ENCODE measurements at places on chromosomes 11 and 22.
A peak's percentile ranks its signal among the peaks of the same experiment; 100 is the strongest.

GRCh38 chr22:18035751-18036150 lies 11.4 kb upstream of the MICAL3 start:
- no peak for DNase-seq

DNA sequence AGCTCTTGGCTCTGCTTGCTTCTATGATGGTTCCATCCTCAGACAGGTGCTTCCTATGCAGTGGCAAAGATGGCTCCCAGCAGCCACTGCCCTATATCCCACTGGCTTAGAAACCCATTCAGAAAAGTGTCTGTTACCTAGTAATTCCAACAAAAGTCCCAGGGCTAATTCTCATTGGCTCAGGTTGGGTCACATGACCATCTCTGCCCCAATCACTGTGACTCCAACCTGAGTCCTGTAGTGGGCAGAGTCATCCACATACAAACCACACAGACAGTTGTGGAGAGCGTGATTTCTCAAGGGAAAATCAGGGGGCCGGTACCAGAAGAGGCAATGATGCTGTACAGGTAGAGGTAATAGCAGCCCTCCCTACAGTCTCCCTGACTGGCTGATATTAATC lies 67.5 kb downstream of the LHFPL7 start:
- DNase-seq: no peak

- DNase-seq: no peak
Measured at GRCh38 chr11:3615998-3616397, 25.8 kb downstream of the ART5 start.

DNA sequence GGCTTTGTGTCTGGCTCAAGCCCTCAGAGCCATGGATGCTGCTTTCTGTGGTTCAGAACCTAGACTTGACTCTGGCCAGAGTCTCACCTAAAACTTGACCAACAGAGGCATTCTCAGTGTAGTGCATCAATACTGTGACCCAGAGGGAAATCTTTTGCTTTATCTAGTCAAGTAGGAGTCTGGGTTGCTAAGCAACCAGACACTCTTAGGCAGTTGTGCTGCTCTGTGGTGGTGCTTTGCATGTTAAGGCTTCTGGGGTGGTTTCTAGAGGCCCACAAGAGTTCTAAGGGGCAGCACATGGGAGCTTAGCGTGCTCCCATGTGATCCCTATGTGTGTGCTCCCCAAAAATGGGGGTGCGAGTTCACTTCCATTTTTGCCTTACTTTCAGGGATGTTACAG lies 224.6 kb upstream of the PLET1 start:
- no peak for DNase-seq

DNA sequence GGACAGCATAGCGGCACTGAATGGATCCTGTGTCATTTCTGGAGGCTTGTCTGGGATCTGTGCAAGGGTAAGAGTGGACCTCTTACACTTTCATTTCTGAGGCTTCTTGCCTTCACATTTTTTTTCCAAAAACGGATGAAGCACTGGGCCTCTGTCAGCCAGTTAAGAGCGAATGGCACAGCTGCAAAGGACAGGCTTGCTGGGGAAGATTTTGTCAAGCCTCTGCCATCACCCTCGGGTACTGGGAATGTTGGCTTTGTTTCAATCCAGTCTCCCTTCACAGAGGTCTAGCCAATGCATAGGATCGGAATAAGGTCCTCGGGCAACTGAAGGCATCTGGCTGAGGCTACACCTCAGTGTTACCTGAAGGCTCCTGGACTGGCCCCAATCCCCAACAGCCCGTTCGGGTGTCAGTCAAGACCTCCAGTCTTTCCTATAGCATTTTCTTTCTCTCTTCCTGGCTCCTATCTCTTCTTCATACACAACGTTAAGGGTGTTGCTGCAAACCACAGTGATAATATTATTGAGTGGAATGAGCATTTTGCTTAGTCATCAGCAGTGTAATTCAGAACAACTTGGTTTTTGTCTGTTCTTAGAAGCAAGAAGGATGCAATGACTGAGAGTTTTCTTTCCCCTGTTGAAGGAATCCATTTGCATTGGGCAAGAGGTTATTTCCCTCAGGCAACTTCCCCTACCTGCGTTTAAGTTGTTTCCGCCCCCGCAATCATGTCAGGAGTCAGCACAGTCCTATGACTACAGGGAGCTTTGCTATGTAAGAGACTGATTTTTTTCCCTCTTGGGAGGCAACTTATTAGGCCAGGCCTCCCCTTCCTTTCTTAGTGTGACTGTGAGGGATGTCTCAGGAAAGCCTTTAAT lies 22.8 kb downstream of the NPAT start:
- peak; percentile 75 for DNase-seq

DNA sequence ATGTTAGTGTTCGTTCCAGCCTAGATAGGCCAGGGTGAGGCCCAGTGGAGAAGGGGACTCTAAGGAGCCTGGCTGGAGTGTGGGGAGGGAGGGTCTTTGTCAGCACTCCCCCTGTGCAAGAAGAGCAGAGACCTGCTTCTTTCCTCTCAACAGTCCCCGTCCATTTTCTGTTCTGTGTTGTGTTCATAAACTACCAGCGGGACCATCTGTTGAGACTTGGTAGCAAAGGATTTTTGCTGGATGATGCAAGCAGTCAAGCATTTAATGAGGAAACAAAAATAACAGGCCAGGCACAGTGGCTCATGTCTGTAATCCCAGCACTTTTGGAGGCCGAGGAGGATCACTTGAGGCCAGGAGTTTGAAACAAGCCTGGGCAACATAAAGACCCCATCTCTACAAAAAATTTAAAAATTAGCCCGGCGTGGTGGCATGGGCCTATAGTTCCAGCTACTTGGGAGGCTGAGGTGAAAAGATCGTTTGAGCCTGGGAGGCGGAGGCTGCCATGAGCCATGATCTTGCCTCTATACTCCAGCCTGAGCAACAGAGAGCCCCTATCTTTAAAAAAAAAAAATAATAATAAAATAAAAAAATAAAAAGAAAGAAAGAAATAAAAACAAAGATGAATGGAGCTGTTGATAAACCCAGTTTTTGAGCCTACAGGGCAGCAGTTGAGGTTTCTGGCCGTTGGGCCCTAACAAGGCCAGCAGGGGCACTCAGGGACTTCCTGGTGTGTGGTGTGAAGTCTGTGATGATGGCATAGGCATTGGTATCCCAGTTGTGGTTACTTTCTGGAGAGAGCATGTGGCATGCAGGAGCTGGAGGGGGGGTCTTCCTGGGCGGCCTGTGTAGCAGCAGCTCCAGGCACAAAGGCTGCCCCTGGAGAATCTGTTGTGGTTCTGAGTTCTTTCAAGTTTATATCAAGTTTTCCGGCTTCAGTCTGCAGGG lies 1.7 kb upstream of the TXNRD2 start:
- peak; percentile 8 for DNase-seq

GRCh38 chr11:19200410-19201201 lies 1.2 kb downstream of the CSRP3 start:
- DNase-seq: no peak

DNA sequence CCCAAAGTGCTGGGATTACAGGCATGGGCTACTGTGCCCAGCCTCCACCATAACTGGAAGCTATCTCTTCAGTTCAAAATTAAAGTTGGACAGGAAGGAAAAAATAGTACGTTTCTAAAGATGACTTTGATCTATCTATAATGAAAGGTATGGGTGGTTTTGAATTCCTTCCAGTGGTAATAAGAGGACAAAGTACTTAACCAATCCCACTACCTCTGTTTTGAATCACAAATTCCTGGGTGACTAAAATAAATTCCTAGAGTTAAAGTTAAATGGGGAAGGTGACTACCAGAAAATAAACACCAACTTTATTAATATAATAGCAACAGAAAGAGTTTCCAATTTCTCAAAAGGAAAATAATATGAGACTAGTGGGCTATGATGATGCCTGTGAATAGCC lies 9.1 kb downstream of the PHF5A start:
- DNase-seq: no peak

- DNase-seq: no peak
Measured at GRCh38 chr11:60942970-60943565, 8.9 kb downstream of the SLC15A3 start.

DNA sequence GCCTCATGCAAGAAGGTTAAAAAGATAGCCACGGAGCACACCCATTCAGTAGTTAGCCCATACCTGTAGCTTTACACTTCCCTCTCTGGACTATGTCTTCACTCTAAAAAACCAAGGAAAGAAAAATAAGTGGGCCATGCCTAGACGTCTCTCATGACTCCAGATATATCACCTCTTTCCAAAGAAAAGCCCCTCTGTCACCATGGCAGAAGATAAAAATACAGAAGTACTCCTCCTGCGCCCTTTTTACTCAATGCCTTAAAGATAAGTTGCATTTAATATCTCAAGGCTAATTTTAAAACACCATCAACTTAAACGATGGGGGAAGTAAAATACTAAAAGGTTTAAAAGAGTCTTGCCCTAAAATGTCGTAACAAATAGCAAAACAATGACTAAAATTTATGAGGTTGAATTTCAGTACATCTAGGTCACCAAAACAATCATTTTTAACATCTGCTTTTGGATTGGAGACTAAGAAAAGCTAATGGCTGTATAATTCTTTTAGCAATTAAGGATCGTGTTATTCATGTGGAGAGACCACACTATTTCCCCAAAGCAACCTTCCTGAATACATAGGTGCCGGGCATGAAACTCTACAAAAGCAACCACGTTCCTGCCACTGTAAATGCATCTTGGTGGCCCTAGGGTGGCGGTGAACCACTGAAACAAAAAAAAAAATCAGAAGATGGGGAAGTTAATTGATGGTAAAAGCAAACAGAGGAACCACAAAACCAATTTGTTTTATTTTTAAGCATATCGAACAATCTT lies 46.0 kb downstream of the CELF1 start:
- no peak for DNase-seq

- DNase-seq: peak; percentile 79
Measured at GRCh38 chr11:9003573-9004182, at the start of gene NRIP3. Gene NRIP3, minus strand, starts transcription at chr11:9004001. Its CDS starts 66 bp downstream, at chr11:9003935.

DNA sequence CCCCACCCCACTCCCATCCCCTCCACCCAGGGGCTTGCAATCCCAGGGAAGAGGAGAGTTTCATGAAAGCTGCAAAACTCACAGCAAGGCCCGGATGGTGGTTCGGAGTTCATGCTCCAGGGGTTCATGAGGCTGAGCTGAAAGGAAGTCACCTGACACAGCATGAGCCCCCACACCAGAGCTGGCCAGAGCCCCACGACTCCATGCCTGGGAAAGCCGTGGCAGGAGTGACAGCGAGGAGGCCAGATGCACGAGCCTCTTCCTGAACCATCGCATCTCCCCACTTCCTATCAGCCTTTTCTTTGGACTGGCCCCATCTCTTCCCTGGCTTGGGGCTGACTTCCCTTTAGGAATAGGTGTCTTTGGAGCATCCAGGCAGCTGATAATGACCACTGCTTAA lies 105.8 kb downstream of the ABTB2 start:
- no peak for DNase-seq

GRCh38 chr22:37425800-37426705 lies 1.2 kb downstream of the ELFN2 start:
- DNase-seq: no peak

DNA sequence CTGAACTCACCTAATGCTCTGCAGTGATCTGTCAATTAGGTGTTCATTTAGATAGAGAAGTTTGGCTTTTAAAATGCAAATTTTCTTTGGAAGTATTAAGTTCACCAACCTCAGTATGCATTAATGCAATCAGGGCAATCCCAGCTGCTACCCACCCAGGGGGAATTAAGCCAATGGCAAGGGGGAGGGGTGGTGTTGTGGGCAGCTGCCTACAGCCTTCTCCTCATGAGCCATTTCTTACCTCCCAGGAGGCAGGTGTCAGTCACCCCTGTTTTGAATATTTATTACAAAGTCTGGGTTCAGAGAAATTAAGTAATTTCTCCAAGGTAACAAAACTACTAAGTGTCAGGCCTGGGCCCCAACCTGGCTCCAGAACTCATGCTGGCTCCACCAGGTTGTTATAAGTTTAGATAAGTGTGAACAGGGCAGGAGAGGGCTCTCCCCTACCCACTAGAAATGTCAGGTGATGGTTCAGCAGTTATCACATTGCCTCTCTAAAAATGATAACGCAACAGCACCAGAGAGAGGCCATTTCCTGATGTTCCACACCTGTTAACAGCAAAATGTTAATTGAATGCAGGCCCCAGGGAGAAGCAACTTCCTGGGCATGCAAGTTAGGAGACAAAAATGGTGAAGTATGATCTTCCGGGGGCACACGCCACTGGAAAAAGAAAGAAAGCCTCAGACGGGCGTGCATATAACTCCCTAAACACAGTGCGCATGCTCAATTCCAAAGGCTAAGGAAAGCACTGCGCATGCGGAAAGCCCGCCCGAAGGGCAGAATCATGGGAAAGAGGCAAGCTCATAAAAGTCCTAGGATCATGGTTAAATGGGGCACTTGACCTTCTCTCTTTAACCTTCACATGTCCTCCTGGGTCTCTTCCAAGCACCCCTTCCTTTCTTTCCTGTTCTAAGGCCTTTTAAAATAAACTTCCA lies 35.4 kb upstream of the GNAZ start:
- DNase-seq: no peak

DNA sequence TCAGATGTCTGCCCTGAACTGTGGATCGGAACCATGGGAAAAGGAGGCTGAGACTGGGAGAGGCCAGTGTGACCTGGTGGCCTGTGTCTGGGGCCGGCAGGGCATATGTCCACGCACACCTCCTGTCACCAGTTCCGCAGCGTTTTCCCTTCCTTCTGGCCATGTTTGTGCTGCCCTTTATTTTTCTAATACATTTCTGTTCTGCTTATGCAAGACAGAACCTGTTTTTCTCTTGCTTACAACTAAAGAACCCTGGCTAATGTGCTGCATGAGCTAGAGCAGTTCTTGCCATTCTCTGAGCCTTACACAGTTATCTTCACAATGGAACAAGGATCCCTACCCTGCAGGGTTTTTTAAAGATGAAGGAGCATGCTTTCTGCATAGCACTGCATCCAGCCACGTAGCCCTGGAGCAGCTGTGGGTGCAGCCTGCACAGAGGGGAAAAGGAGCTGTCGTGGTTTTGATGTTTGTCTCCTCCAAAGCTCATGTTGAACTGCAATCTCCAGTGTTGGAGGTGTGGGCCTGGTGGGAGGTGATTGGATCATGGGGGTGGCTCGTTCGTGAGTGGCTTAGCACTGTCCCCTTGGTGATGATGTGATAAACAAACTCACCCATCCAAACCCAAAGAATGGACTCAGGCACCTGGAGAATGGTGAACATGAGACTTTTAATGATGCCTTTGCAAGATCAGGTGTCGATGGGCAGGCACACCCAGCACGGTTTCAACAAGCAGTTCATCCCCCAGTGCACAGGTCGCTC lies 84.8 kb upstream of the SHANK2 start:
- no peak for DNase-seq

GRCh38 chr11:123145220-123145619 lies 49.8 kb downstream of the CLMP start:
- DNase-seq: no peak

- DNase-seq: no peak
Measured at GRCh38 chr11:14902650-14903350, 10.8 kb upstream of the CYP2R1 start.

- DNase-seq: no peak
Measured at GRCh38 chr11:119823077-119823476, 94.1 kb upstream of the NECTIN1 start.

DNA sequence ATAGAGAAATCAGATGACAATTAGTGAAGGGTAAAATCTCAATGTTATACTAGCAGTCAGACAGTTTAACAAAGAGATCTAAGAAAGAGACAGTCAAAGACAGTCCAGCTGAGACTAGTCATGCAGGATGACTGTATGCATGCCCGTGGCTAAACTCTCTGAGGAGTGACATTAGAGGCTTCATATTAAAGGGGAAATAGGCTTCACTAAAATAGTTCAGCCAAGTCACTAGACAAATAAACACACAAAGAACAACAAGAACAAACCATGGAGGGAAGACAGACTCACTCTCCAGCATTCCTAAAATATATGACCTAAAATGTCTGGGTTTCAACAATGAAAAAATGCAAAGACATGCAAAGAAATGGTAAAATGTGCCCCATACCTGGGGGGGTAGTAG lies 18.6 kb upstream of the APLNR start:
- no peak for DNase-seq

Data from CD4-positive, alpha-beta T cell (primary cell).